ENCODE measurements at places on chromosomes 2 and 18. TPM values are rescaled to one million over a fixed set of nuclear protein-coding genes. Genes with fewer than 3 reads are reported as not detected.

The EVX2 gene
- total RNA-seq: not detected

The ERMN gene
- not detected for total RNA-seq

The SP3 gene
- total RNA-seq: 75.0 TPM

The COL3A1 gene
- 652 TPM for total RNA-seq
